Renal cortical epithelial cell (primary cell): ENCODE measurements at places on chromosomes 12 and 14. TPM values are rescaled to one million over a fixed set of nuclear protein-coding genes. Genes with fewer than 3 reads are reported as not detected.

KLRK1 gene
- not detected in 2 replicates for total RNA-seq

CSRP2 gene
- total RNA-seq, result 50.2 and 139 TPM in 2 replicates

EID3 gene
- total RNA-seq, result 3.5 and 8.5 TPM in 2 replicates

PSMB5 gene
- total RNA-seq, result 167 and 251 TPM in 2 replicates

SRP54 gene
- 117 and 122 TPM in 2 replicates for total RNA-seq

CNTN1 gene
- 2.0 and 4.5 TPM in 2 replicates for total RNA-seq

IL26 gene
- not detected in 2 replicates for total RNA-seq

DNA sequence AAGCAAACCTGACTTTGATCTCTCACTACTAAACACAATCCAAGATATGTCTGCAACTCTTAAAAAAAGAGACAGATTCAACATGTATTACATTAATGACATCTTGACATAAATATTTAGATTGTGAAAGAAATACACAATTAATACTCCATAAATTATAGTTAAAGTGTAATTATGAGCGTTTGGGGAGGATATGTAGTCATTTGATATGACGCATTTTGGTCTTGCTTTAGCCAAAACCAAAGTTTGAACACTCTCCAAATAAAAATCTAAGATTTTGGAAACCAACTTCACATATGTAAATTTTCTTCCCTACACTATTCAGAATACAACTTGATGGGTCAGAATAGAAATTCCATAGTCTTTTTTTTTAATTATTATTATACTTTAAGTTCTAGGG, 1257.6 kb downstream of the SLC16A7 start:
- no peak for DNase-seq

GRCh38 chr12:104727726-104728465, 230.2 kb downstream of the SLC41A2 start:
- DNase-seq, result no peak

- DNase-seq, result no peak
Measured at GRCh38 chr14:21098076-21098891, at the start of gene ZNF219. ZNF219 (minus strand) TSS chr14:21098655; CDS start chr14:21093591, 5,064 bp downstream.

DNA sequence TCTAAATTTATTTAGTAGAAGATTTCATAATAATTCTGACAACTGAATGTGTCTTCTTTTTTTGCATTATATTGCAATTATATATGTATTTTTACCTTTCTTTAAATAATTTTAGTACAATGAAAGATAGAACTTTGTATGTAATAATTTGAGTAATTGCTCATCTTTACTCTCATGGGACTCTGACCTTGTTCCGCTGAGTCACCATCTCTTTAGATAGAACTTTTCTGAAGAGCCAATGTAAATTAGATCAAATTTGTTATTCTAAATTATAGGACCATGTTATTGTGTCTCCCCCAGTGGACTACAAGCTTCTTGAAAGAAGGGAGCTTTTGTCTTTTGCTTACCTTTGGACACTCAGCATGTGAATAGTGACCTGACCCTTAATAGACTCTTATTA, 96.1 kb downstream of the TRHDE start:
- no peak for DNase-seq

DNA sequence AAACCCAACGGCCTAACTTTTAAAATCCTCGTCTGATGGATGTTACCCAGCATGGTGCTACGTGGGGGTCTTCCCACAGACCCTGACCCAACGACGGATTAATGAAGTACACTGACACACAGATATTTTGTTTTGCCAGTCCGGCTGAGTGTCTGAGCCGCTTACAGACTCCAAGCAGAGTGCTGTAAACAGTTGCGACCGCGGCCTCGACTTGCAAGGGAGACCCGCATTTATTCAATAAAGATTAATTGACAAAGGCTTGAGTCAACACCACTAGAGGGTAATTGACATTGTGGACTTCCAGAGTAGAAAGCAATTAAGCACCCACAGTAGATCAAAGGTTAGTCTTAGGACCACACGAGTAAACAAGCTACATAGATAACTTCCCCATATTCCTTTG, 1042.4 kb downstream of the AACS start:
- DNase-seq, result no peak

- no peak for DNase-seq
Measured at GRCh38 chr14:41860586-41860985, 253.9 kb downstream of the LRFN5 start.

GRCh38 chr12:101086490-101087135, 123.4 kb downstream of the SLC5A8 start:
- DNase-seq, result peak; percentile 51

- no peak for DNase-seq
Measured at GRCh38 chr12:16218234-16218633, 59.3 kb downstream of the SLC15A5 start.

DNA sequence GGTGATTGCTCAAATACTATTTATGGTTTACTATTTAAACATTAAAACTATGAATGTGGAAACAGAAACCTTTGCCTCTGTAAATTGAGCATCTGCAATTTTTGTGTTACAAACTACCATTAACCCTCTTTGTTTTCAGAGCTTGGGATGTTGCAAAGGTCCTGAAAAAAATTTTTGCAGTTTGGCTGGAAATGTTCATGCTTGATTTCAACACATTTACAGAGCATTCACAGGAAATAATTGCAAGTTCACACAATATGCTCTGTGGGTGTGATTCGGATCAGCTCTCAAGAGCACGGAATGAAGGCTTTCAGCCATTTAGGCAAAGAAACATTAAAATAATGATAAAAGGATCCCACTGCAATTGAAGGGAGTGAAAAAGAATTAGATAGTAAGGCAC, 232.9 kb downstream of the ATP23 start:
- DNase-seq, result no peak

- DNase-seq, result peak; percentile 66
Measured at GRCh38 chr14:58488550-58488949, 61.0 kb downstream of the KIAA0586 start.

DNA sequence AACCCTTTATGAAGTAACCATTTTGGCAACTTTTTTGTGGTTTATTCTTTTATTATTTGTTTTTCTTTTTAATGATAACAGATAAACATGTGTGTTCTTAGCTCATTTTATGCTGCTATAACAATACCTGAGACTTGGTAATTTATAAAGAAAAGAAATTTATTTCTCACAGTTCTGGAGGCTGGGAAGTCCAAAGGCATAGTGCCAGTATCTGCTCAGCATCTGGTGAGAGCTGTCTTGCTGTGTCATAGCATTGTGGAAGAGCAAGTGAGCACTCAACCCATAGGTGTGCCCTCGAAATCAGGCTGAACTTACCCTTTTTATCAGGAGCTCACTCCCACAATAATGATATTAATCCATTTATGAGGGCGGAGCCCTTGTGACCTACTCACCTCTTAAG, 8.0 kb upstream of the SCFD1 start:
- no peak for DNase-seq

GRCh38 chr12:124531906-124532305, 35.5 kb downstream of the NCOR2 start:
- DNase-seq, result no peak

DNA sequence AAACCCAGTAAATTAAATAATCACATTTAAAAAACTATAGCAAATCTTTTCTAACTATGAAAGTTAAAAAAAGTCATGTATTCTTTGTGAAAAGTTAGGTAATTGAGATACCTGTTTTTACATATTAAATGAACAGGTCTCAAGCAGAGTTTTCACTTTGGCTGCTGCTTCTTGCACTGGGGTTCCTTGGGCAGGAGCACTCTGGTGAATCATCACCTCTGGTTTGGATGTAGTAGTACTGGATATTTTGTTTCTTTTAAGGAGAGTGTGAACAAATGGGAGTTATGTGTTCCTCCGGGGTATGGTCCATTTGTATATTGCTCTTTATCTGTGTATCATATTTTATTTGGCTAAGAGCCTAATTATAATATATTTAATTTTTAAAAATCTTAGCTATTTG, 82.7 kb downstream of the FUT8 start:
- peak; percentile 45 for DNase-seq
